ENCODE measurements at places on chromosomes 7 and 10.

DNA sequence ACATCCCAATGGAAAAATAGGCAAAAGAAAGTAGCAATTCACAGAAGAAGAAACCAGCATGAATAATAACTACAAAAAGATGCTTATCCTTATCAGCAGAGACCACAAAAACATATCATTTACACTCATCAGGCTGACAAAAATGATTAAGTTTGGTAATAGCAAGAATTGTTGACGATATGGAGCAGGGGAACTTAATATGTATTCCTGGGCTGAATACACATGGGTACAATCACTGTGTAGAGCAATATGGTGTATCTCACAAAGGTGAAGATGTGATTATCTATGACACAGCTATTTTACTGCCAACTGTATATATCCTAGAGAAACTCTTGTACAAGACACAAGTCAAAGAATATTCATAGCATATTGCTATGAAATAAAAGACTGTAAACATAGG lies 141.8 kb upstream of the NOBOX start:
- DNase-seq = no peak

DNA sequence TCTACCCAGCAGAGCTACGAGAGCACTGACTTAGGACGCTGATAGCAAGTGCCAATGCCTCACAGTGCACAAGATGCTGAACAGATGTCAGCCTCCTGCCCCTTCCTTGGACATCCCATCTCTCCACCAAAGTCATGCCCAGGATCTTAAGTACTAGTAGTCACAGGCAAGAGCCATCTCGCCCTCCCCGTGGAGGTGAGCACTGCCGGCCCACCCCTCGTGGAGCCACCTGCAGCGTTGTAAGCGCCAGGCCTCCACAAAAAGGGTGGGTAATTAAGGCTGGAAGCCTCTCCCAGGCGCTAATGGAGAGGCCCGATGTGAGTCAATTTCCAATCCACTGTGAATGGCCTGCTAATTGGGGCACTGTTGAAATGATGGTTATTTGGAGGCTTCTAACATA lies 156.2 kb downstream of the GRID1 start:
- no peak for DNase-seq

GRCh38 chr10:34190580-34190979 lies 624.5 kb downstream of the PARD3 start:
- DNase-seq = no peak

DNA sequence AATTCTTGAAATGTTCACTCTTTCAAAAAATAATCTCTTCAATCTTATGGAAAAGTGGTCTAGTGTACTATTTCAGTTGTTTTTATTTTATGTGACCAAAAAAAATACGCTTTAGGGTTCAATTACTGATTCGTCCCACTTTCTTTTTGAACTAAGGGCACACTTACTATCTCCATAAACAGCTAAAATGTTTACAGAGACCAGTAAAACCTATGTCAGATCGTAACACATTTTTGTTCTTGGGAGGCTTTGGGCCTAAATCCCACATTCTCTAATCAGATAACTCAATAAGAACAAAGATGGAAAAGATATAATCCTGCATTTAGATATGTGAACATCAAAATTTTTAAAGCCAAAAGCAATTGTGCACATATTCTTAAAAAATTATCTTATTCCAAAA lies 29.8 kb upstream of the EPC1 start:
- no peak for DNase-seq

DNA sequence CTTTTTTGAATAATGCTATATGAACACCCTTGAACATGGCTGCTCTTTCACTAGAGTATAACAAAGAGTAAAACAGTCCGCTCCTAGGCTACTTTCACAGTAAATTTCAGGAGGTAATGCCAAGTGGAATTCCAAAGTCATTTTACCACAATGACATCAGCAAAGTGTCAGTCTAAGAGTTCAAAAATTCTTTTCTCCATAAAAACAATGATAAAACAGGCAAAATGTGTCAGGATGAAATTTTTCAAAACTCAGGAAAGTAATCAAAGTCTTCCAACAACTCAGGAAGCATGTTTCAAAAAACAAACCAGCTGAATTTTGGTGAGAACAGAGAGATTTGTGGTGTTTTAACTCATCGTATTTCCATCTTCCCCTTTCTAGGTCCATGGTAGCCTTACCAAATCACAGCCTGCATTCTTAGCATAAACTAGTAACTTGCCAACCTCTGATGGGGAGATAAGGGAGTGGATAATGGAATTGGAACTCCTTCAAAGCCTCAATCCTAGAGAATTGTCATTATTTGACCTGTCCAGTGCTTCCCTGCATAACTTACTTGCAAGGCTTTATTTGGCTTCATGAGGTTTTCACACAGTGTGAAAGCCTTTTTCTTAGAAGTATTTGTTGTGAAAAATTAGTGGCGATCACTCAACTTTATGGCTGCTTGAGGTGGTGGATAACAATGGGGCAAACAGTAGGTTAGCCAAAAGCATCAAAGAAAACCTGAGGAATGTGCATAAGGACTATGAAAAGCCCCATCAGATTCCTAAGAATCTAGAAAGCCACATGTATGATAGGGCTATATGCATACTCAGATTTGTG lies 302.7 kb downstream of the HDAC9 start:
- no peak for DNase-seq

- DNase-seq = no peak
Measured at GRCh38 chr7:25427721-25428120, 199.4 kb upstream of the NPVF start.

DNA sequence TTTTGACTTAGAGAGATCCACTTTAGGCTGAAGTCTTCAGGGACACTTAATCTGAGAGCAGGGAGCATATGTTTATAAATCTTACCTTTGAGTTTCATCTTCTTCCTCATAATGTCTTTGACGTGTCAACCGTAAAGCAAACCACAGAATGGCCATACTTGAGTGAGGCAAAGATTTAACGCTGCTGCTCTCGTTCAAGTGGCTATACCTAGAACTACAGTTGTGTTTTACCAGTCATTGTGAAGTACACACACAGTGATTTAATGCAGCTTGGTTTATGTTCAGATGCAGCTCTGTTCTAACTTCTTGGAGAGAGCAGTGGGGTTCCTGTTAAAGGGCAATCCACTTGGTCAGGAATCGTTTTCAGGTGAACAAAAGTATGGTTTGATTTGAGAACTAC lies 39.9 kb upstream of the GOT1 start:
- no peak for DNase-seq

GRCh38 chr10:109906316-109906715 lies 17.0 kb downstream of the XPNPEP1 start:
- DNase-seq = no peak

GRCh38 chr7:102140952-102141370 lies 145.7 kb upstream of the SH2B2 start:
- no peak for DNase-seq

GRCh38 chr10:128044961-128045832 lies 81.0 kb downstream of the MKI67 start:
- DNase-seq = no peak

- DNase-seq = no peak
Measured at GRCh38 chr7:112001091-112001826, 204.9 kb downstream of the DOCK4 start.

GRCh38 chr10:83917537-83918506 lies 221.5 kb upstream of the GHITM start:
- no peak for DNase-seq

GRCh38 chr7:141706239-141707064 lies 1.7 kb upstream of the WEE2 start:
- DNase-seq = no peak

DNA sequence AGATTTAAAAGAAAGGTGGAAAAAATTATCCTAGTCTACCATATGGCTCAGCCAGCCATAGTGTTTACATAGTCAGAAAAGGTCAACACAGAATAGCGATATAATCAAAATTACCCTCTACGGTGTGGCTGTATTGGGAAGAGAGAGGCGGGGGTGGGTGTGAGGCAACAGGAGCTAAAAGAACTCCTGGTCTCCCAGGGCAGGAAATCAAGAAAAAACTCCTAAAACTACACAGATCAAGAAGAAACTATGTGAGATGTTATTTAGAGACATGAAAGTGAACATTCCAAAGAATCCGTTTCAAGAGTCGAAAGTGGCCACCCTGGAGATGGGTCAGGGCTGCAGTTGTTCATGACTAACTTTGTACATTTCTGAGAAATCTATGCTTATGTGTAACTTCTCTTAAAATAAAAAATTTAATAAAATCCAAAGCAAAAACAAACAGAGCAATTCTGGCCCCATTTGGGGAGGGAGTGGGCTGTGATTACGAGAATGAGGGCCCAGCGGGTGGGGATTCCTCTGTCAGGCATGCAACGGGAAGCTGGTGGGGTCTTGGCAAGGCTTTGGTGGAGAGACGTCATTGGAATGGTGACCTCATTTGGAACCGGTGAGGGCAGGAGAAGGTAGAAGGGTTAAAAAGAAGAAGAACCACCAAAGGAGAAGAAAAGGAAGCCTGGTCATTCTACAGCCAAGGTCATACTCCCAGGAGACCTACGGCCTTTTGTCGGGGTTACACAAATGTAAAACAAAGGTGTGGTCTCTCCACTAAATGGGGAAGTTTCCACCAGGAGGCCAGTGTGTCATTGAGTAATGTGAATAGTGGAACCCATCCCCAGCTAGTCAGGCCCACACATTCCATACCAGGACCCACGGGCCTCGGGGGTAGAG lies 71.2 kb upstream of the DUSP5 start:
- DNase-seq = no peak

DNA sequence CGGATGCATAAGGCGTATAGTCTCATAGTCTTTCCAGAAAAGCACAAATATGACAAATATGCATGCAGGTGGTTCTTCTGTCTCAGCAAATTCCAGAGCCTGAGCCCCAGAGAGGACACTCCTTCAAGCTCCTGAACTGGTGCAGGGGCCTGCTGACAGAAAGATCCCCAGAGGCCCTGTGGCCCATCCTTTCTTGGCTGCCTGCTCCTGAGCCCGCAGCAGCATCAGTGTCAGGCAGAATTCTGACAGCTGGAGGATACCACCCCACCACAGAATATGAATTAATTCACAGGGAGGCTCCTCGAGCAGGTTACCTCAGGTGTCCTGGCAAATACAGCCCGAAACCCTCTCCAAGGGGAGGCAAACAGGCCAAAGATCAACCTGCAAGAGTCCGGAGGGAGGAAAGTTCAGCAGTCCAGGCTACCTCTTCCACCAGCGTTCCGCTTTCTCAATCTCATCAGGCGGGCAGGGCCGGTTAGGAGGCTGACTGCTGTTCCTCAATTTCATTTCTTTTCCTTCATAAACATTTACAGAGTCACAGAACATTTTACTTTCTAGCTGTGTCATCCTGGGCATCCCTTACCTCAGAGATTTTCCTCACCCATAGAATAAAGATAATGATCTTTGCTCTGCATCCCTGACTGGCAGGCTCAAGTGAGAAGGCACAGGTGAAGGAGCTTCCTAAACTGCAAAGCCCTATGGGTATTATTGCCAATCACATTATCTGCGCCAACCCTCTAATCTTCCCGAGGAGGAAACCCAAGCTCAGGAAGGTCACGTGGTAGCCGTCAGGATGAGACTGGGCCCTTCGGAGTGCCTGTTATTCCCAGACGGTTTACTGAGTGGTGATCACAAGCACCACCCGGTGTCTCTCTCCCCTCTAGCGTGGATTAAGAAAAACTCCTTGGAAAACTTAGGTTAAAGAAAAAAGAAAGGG lies 1.4 kb downstream of the DNAJB12 start:
- no peak for DNase-seq

GRCh38 chr10:49356181-49356580 lies 39.7 kb downstream of the DRGX start:
- no peak for DNase-seq

DNA sequence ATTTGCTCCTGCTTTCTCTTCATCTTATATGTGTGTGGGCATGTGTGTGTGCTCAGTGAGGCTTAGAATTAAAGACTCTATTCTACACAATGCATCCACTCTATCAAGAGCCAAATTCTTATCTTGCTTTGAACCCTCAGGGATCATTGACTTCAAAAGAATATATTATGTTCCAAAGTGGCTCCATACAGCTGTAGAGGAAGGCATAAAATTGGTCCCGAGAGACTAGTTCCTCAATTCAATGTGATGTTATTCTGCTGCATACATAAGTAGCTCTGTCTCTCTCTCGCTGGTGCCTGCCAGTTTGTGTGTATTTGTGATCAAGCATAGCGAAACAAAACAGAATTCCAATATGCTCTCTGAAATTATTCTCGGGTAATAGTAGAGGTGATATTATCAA lies 997.9 kb upstream of the POT1 start:
- DNase-seq = no peak

- DNase-seq = no peak
Measured at GRCh38 chr10:48750991-48751390, 66.3 kb downstream of the WDFY4 start.

DNA sequence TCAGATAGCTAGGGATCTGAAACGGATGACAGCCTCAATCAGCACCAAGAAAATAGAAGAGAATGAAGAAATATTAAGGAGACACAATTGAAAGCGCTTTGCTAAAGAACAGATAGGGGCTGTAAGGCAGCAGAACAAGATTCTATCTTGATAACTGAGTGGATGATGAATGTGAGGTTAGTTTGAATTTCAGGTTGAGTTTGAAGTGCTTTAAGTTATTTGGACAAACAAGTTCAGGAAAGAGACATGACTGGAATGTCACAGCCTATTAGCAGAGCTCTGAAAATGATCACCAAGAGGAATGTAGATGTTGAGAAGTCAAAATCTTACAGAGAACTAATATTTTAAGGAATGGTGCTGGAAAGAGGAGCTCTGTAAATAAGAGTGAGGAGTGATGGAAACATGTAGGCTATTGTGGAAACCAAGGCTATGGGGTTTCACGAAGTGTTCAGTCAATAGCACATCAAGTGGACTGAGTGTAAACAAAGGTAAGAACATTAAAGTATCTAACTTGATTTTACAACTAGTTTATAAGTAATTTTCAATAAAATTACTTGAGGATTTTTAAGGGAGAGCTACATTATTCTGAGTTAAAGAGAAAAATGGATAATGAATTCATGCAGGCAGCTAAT lies 61.6 kb downstream of the MEST start:
- DNase-seq = no peak

GRCh38 chr7:117279931-117280557 lies 42.8 kb downstream of the WNT2 start:
- DNase-seq = no peak

DNA sequence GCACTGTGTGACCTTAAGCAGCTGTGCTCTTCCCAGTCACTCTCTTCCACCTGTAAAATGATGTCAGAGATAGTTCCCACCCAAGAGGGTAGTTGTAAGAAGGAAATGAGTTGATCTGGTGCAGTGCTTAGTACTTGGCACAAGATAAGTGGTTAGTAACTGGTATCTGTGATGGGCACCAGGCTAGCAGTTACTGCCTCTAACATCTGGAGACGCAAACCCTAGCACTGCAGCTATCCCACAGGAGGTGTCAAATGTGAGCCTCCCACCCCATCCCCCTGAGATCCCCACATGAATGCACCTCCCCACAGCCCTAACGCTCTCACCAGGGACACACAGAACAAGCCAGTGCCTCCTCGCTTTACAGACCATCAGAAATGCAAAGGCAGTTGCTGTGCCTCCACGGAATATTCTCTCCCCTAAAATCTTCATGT lies 72.0 kb downstream of the KCNMA1 start:
- no peak for DNase-seq

- DNase-seq = no peak
Measured at GRCh38 chr7:115356999-115357702, 435.3 kb downstream of the MDFIC start.

DNA sequence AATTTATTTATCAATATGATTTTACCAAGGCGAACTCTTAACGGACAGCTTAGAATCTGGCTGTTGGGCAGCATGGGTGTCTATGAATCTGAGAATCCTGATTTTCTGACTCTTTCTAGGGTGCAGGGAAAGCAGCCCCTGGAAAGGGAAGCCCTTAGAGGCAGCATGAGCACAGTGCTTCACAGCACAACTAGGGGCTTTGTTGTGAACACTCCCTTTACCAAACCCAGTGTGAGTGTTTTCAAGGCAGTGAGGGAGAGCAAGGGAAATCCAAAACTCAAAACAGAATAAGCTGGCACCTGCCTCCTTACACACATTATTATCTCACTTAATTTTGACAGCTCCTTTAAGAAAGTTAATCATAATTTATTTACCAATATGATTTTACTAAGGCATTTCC lies 116.3 kb upstream of the CSTF2T start:
- DNase-seq = no peak

Data from activated T-cell treated with anti-CD3 and anti-CD28 coated beads for 24 hours (primary cell).